ENCODE measurements at places on chromosomes 1 and 21.
A peak's percentile ranks its signal among the peaks of the same experiment; 100 is the strongest.

DNA sequence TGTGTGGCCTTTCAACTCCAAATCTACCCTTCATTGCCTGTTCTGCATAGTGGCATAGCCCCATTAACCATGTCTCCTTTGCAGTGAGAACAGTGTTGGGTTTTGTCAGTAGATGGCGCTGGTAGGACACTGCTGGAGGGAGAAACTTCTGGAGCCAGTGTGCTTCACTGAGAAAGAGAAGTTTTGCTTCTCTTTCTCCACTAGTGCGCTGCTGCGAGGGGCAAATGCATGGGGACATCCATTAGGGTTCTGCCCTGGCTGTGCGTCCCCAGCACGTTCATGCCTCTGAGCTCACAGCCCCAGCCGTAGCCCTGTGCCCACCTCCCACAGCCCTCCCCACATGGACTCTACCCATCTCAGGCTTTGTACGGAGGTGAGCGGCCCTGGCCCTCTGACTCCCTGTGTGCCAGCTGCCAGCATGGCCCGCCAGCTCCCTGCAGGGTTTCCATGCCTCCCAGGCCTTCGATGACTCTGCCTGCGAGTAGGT, 53.1 kb downstream of the RIMS3 start:
- peak; percentile 71 for DNase-seq

- no peak for DNase-seq
Measured at GRCh38 chr1:29179641-29180184, 2.0 kb downstream of the SRSF4 start.

- no peak for DNase-seq
Measured at GRCh38 chr21:36379251-36379650, 5.9 kb upstream of the CHAF1B start.

DNA sequence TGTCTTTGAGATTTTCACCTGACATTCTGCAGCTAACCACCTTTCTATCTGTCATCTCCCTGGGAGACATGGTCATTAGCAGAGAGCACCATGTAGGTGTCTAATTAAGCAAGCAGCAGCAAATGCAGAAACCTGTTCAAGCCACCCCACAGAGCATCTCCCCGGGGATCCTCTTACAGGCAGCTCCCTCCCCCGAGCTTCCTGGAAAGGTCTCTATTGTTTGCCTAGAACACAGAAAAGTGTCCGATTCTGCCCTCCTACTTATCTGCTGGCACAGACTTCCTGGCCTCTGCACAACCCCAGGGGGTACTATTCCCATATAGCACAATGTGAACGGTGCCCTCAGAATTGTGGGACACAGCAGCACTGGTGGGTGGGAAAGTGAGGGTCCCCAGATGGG, 46.1 kb downstream of the PLEKHA6 start:
- no peak for DNase-seq

DNA sequence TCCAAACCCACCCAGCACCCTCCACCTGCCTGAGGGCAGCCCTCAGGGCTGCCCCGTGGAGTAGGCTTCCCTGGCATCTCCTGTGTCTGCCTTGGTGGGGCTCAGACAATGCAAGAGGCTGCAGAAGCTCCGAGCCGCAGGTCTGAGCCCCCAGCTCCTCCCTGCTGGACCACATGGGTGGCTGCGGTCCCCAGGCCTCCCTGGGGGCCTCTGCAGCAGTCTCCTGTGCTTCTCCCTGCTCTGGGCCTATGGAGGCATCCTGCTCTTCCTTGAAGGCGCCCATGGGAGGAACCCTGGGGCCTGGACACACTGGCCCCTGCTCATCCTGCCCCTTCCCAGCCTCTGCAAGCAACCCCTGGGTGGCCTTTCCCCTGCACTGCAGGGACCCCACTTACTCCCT, 86.1 kb upstream of the ACTRT2 start:
- DNase-seq, result no peak

DNA sequence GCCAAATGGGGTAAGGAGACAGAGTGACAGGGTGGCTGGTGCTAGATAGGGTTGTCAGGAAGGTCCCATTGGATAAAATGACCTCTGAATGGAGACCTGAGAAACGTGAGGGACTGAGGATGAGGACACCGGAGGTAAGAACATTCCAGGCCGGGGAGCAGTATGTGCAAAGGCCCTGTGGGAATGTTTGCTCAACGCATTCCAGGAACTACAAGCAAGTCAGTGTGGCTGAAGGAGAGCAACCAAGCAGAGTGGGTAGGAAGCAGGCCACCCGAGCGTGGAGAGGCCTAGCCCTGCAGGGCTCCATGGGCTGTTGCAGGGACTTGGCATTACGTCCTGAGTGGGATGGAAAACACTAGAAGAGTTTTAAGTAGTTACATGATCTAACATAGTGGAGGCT, 185.6 kb downstream of the ZBTB18 start:
- DNase-seq, result no peak

- DNase-seq, result no peak
Measured at GRCh38 chr1:65762081-65762862, 30.4 kb upstream of the PDE4B start.

GRCh38 chr1:245827301-245827700, 672.5 kb downstream of the KIF26B start:
- DNase-seq, result no peak

GRCh38 chr21:39647476-39647875, 34.7 kb downstream of the B3GALT5 start:
- no peak for DNase-seq

GRCh38 chr1:59072583-59072947, 224.3 kb upstream of the FGGY start:
- DNase-seq, result no peak

DNA sequence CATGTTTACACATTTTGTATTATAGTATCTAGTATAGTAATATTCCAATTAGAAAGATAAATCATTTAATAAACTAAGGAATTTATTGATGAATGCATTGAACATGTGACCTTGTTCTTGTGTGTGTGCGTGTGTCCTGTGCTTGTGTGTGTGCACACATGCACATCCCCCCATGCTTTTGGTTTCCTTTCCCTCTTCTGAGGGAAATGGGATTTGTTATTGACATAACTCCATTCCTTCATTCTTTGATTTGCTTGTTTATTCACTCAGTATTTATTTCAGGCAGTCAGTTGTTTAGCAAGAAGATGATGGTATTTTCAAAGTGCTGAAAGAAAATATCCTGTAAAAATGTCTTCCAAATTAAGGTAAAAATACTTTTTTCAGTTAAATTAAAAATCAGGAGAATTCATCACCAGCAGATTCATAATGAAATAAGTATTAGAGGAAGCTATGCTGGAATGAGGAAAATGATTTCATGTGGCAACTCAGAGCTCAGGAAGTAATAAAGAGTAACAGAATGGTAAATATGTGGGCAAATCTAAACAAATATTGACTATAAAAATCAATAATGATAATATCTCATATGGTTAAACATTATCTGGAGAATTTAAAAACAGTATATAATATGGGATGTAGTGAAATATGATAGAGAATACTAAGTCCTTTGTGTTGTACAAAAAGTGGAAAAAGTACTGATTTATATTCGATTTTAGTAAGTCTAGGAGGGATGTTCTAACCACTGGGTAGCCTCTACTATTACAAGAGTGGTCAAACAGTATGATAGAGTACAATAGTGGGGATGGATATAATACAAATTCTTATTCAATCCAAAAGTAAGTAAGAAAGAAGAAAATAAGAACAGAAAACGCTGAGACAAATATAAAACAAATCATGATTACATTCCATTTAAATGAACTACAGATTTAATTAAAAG, 35.2 kb upstream of the SIPA1L2 start:
- no peak for DNase-seq

DNA sequence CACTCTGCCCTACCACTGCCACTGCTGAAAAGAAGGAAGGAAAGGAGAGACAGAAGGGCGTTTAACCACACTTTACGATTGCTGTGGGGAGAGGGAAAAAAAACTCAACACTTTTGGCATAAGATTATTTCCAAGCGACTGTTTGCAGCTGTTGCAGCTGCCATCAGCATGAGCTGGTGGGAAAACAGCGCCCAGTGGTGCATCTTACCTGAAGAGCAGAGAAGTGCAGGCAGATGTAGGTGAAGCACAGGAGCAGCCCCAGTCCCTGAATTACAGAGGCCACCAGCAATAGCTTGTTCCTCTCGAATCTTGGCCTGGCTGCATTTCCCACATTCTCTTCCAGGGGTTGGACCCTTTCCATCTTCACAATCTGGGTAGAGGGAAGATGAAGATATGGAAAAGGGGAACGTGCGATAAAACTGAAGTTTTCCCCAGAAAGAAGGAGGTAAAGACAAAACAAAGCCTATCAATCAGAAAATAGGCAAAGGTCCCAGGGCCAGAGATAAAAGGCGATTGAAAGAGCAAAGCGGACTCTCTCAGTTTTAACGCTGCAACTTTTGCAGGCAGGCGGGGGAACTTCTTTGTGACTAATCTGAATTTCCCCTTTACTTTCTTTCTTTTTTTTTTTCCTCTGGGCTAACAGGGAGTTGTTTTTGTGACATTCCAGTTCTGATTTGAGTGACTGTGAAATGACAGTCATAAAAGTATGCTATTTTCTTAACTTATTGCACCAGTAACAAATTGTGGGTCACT, at the start of gene TNFSF4:
TNFSF4 (minus strand) TSS at position 516 of the 753 bp plus-strand sequence; CDS start at position 361, 155 bp downstream.
- DNase-seq, result no peak

GRCh38 chr1:111903871-111904449, 85.5 kb downstream of the KCND3 start:
- DNase-seq, result no peak

DNA sequence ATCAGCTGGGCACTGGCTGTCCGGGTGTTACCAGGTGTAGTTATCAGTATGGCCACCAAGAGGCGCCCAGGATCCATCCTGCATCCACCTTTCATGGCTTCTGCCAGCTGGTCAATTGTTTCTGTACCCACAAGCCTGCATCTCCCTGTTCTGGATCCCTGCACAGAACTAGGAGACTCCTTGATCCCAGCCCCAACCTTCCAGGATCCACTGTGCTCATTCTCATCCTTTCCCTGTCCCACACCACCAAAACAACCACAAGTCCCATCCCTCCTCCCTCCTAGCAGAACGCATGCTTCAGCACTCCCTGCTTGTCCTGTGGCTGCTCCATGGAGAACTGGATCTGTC, 27.2 kb upstream of the FOXE3 start:
- peak; percentile 67 for DNase-seq

GRCh38 chr1:191839891-191840290, 318.4 kb upstream of the RGS18 start:
- DNase-seq, result no peak

DNA sequence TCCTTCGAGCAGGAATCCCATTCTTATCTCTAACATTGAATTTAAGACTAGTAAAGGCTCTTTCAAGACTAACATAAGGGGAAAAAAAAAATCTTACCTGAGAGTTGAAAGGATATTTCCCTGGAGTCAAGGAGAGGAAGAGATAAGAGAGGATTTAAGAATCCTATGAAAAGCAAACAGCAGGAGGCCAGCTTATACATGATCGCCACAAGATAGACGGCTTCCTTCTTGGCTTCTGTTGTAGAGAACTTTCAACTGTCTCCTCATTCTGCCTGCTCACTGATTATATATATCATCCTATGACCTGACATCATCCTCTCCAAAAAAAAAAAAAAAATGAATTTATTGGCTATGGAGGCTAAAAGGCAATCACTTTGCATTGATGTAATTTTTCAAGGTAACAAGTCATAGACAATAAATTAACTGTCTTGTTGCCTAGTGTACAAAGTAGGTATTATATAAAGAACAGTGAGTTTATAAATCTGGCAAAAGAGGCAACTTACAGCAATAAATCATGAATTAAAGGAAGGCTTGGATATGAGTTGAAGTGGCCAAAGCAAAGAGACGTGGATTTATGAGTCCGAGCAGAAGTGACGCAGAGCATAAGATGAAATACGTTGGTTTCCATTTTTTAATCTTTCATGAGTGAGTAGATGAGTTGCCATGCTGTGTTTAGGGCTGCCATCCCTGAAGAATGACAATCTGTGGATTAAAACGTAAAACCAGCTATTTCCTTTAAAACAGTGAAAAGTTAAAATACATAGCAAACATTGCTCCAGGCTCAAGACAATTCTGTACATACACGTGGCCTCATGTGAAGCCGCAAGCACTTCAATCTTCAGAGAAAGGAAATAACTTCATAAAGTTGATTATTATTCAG, at the start of gene UTS2:
UTS2 (minus strand) TSS at position 262 of the 880 bp plus-strand sequence; CDS start at position 200, 62 bp downstream.
- DNase-seq, result no peak

- DNase-seq, result no peak
Measured at GRCh38 chr1:183562701-183563100, 27.6 kb downstream of the NCF2 start.

- no peak for DNase-seq
Measured at GRCh38 chr1:230622151-230622550, 20.1 kb upstream of the COG2 start.

DNA sequence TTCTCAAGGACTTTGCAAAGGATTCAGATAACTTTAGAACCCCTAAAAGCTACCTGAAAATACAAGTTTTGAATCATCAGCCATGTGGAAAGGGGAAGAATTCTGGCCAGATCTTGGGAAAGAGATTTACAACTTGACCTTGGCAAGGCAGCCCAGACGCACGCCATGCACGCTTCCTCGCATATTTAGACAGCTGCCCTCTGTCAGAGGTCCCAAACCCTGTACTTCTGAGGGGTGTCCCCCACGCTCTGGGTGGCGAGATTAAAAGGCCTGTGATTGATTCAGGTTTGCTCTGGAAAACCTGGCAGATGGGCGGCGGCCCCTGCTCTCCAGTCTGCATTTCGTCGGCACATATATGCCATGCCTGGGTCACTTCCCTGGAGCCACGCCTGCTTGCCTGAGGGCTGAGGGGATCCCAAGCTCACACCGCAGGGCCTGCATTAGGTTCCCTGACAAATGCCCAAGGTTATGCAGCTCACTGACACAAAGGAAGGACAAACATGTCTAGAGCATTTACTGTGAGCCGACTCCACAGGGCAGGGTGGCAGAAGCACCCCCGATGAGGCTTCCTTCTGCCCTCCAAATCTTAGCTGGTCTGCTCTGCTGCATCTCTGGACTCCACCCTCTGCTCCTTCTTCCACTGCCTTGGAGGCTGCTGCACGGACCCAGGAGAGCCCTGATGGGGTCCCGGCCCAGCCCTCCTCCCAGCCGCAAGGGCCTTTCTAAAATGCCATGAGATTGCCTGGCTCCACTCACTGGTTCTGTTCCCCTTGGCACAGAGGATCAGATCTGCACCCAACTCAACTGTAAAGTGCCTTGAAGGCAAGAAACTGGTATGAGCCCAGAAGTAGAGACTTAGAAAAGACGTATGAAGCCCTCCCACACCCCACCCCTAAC, 103.9 kb downstream of the BCAR3 start:
- DNase-seq, result peak; percentile 47

GRCh38 chr21:43311301-43311817, 115.6 kb downstream of the SIK1 start:
- DNase-seq, result no peak

- no peak for DNase-seq
Measured at GRCh38 chr1:178324003-178324402, 172.8 kb downstream of the CLEC20A start.

All from right forelimb (tissue), 1 donor.